ENCODE measurements at places on chromosomes 5 and 9.

DNA sequence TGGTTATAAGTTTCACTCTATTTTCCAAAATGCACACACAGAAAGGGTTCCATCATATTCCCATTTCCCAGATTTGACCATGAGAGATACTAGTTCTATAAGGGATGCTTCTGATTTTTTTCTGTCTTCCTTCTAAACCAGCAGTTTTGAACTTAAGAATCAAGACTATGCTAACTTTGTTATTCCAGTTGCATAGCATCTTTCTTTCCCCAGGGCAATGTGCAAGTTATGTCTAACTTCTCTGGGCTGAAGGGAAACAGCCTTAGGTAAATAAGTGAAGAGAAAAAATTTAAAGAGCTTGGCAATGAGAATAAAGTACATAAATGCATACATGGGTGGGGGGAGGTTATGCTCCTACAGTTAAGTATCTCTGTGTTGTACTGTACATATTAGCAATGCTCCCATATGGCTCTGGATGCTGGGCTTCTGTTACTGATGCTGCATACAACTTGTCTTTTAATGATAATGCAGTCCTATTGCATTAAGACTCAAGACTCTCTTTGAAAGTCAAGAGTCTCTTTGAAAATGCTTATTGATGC, 125.8 kb upstream of the SLC12A2 start:
- no peak for DNase-seq

DNA sequence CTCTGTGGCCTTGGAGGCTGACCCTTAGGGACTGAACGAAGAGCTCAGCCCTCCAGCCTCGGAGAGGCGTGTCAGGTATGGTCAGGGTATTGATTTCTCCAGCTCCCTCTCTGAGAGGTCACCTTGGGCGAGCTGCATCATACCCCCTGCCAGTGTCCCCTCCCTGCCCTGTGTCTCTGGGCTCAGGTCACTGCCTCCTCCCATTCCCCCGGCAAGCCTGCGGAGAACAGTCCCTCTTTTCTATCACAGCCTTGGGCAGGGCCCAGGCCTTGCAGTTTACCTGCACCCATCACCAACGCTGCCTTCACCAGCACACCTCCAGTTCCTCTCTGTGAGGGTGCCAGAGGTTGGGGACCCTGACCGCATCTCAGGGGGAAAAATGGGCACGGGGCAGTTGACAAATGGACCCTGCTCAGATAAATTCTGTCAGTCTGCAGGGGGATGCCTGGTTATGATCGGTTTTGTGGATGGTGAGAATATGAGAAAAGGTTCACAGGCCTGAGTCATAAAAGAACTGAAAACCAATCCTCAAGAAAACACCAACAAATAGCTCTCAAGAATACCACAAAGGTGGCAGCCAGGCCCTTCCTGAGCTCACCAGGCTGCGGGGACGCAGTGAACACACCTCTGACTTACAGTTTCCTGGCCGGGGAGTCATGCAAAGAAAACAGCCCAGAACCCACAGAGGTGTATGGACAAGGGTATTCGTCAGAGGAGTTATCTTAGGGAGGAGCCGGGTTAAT, 24.7 kb upstream of the RXRA start:
- DNase-seq, result no peak

- DNase-seq, result no peak
Observed at GRCh38 chr9:108316066-108316465, 539.7 kb downstream of the ACTL7B start.

- DNase-seq, result no peak
Observed at GRCh38 chr9:93256878-93257807, 73.2 kb downstream of the WNK2 start.

DNA sequence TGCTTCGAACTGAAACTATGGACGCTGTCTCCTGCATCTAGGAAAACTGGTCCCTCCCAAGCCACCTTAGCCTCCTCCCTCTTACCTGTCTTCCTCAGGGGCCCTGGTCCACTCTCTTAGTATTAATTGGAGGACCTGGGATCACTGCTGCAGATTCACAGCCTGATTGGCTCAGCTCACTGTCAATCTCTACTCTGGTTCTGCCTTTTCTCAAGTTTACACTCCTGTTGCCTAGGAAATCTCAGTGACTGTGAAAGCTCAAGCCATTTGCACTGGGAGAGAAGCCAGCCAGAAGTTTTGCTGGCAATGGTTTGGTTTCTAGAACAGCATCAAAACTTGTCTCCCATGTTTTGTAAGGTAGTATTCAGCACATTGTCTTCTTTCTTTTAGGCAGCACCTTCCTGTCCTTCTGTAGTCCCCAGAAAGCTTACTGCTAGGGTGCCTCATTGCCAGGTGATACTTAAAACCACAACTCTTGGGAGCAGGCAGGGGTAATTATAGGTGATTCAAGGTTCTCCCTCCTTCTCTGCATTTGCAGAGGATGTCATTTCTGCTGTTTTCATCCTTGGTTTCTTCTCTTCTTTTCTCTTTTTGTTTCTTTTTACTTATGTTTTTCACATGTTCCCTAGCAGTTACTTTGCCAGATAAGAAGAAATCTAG, at the start of gene CAPSL:
TSS of gene CAPSL (minus strand) at position 55 of the 660 bp plus-strand sequence. CDS start 17,502 bp downstream, outside the sequence.
- DNase-seq, result no peak

DNA sequence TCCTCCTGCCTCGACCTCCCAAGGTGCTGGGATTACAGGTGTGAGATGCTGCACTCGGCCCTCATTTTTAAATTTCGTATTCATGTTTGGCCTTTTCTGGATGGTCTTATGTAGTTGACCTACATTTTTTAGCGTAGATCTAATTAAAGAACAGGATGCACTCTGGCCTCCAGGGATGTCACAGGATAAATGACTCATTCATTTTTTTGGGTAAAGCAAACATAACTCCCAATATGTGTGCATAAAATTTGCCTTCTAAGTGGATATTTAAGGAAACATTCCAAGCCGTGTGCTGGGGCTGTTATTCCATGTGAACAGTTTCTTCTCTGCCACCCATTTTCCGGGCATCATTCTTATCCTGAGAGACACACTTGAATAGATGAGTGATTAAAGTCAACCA, 501.6 kb downstream of the IRX1 start:
- no peak for DNase-seq

- DNase-seq, result no peak
Observed at GRCh38 chr5:107619781-107620180, 51.0 kb downstream of the EFNA5 start.

DNA sequence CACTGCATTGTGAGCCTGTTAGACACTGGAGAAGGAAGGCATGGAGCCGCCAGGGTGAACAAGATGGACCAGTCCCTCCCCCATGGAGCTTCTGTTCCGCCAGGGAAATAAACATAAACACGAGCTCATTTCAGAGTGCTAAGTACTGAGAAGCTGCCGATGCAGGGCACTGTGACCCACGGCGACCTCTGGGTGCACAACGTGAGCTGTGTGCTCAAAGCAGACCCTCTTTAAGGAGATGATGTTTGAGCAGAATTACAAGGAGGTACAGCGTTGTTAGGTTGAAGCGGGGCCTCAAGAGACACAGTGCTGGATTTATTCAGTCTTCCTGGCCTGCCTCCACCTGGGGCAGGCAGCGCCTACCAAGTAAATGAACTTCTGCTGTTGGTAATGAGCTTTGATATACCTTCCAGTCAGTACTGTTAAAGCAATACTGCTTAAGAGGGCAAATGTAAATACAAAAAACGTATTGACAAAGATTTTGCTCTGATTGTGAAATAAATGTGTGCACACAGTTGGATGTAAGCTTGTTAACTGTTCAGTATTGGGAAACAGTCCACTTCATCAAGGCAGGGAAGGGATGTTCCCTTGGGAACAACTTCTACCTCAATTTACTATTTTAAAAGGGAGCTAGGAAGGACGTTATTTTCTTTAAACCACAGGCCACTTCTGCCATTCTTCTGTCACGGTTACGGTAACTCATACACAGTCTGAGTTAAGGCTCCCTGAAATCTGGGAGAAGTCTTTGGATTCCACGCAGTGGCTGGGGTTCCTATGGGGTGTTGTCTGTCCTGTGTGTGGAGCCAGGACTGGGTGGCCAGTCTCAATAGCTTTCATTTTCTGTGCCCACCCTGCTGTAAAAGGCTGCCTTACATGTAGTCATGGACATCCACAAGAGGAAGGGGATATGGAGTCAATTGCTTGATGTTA, 48.9 kb upstream of the DMRT1 start:
- no peak for DNase-seq

DNA sequence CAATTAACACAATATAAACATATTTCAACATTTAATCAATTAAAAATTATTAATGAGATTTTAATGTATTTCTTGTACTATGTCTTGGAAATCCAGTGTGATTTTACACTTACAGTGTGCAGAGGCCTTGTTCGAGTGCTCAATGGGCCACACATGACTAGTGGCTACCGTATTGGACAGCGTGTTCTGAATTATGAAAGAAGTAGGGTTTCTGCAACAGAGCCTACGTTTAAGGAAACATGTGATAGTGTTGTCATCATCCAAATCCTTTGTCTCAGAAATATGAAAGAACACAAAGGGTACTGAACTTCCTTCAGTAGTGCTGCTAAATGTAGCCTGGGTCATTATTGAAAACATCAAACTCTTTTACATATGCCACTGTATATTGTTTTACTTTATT, 29.5 kb downstream of the NPR3 start:
- DNase-seq, result no peak

DNA sequence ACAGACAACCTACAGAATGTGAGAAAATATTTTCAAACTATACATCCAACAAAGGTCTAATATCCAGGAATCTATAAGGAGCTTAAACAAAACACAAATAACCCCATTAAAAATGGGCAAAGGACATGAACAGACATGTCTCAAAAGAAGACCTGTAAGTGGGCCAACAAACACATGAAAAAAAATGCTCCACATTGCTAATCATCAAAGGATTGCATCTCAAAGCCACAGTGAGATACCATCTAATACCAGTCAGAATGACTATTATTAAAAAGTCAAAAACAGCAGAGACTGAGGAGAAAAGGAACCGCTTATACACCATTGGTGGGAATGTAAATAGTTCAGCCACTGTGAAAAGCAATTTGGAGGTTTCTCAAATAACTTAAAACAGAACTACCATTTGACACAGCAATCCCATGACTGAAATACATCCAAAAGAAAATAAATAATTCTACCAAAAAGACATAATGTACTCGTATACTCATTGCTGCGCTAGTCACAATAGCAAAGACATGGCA, 39.1 kb upstream of the C5orf63 start:
- no peak for DNase-seq

- no peak for DNase-seq
Observed at GRCh38 chr5:144945503-144945902, 774.8 kb downstream of the KCTD16 start.

GRCh38 chr9:24881361-24881760, 335.7 kb upstream of the IZUMO3 start:
- no peak for DNase-seq

GRCh38 chr9:124188331-124189110, 69.2 kb upstream of the NEK6 start:
- no peak for DNase-seq

All from stimulated activated CD4-positive, alpha-beta T cell treated with anti-CD3 and anti-CD28 coated beads, Interleukin-1b, Interleukin-23, amount 100 ng/mL, for 1 hour (primary cell).